Stimulated activated CD4-positive, alpha-beta T cell treated with anti-CD3 and anti-CD28 coated beads, Interleukin-15, amount 100 ng/mL, for 24 hours (primary cell): ENCODE measurements at places on chromosomes 16 and 17.

DNA sequence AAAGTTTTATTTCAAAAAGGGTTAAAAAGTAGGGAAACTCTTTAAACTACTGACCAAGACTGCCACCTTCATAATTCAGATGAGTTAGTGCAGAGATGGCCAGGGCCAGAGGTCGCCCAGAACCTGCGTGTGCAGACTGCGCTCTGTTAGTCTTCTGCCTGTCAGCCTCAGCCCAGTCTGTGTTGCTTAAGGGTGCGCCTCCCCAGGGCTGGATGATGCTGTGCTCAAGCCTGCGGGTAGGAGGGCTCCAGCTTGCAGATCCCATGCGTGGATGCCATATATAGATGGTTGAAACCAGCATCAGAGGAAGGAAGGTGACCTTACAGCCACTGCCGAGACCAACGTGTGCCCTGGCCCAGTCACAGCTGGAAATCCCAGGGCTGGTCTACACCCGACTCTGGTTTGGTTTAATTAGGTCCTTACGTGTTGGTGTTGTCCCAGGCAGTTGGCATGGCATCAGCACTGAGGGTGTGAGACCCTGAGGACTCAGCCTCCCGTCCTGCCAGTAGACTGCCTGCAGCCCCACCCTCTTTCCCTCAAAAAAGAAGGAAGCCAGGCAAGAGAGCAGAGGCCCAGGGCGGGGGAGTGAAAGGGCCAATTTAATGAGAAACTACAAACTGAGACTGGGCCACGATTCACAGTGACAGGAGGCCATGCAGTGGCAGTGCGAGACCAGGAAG, 27.7 kb downstream of the CDIP1 start:
- DNase-seq = no peak

DNA sequence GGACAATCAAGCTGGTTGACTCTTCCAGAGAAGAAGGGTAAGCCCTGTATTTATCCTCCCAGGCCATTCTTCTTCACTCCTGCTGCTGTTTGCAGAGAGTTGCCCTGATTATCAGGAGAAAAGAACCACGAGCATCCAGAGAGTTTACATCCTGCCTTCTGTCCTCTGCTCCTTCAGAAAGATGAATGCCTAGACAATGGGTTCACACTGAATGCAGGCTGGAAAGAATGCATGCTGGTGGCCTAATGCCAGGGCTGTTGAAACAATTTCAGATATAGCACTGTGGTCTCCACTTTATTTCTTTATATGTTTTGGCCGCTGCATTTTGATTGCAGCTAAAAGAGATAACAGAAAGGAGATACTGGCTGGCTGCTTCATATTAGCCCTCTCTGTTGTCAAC, 21.2 kb upstream of the HAS3 start:
- no peak for DNase-seq

DNA sequence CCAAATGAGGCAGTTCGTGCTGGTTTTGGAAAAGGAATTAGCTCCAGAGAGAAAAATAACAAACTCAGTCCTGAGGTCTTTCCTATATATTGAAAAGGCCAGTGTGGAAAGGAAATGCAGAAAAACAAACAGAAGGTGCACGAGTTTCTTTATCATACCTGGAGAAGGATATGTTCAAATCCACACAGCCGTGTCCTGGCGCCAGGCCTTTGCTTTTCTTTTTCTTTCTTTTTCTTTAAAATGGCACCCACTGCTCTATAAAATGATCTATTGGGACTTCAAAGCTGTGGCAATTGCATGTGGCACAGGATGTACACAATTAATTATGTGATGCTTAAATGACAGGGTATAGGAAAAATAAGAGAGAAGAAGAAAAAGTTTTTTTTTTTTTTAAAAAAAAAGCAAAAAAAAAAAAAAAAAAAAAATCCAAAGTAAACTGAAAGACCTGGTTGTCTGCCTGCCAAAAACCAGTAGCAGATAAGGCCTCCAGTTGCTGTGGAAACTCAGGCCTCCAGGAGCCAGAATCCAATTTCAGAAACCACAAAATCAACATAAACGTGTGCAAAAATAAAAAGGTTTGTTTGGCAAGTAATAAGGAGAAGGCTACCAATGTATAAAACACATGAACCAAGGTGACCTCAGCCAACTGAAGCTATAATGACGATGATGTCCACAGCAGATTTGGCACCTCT, 957.6 kb upstream of the SOX9 start:
- no peak for DNase-seq

DNA sequence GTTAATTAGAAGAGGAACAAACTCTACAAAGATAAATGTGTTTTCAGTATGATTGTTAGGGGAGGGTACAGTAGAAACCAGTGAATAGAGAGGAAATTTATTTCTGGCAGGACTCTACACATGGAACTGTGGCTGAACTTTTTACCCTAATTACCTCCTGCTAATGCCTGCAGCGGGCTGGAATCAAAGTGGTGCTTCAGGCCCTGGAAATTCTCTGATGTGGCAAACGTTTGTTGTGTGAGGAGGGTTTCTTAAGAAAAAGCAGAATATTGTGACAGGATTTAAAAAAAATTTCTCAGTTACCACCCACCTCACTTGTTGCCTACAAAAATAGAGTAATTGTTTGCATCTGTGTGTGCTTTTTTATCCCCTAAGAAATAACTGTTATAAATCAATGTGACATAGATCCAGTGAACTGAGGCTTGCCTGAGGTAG, 154.5 kb downstream of the BCAS3 start:
- DNase-seq = no peak

DNA sequence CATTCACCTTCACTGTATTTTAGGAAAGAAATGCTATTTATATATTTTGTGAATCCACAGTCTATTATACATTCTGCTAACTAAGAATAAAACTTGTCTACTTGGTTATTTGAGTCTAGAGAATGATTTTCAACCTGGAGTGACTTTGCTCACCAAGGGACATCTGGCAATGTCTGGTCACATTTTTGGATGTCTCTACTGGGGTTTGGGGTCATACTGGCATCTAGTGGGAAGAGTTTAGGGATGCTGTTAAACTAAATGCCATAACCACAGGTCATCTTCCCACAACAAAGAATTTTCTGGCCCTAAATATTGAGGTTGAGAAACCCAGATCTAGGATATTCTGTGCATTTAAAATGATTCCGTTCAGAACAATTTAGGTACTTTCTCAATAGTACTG, 26.0 kb downstream of the KCNJ16 start:
- no peak for DNase-seq

DNA sequence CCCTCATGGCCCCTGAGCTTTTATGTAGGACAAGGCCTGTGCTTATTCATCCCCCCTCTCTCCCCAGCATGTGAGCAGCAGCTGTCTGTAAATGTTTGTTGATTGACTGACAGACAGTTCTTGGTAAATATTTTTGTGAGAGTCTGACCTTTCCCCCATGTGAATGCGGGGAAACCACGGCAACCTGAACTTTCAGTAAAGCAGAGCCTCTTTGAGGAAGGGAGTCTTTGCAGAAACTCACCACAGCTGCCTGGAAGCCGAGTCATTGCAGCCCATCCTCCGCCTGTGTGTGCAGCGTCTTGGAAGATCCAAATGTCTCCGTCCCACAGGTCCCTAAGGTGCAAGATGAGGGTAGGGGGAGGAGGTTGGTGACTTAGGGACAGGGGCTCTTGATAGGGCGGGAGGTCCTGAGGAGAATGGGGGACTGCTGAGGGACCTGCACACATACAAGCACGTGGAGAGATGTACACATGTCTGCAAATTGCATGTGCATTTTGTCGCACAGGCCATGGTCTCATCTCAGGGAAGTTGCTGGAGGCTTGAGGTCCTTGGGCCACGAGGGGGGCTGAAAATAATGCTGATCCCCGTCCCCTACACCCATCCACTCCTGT, 23.0 kb upstream of the IL21R start:
- DNase-seq = peak; percentile 61

DNA sequence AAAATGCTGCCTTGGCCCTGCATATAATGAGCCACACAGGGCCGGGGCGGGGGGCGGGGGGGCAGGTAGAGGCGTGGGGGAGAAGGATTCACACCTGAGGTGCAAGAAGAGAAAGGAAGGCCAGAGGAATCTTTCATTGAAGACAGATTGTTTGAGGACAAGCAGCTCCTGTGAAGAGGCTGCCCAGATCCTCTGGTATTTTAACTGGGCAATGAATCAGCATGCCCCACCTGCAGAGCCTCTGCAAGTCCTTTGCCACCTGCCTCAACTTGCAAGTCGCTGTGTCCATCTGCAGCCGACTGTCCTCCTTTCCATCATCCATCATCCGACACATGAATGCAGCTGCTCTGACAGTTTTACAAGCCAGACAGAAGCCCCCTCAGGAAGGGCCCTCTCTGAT, 1.2 kb upstream of the SOST start:
- DNase-seq = no peak

GRCh38 chr16:28217326-28217725, 5.6 kb upstream of the XPO6 start:
- DNase-seq = no peak

DNA sequence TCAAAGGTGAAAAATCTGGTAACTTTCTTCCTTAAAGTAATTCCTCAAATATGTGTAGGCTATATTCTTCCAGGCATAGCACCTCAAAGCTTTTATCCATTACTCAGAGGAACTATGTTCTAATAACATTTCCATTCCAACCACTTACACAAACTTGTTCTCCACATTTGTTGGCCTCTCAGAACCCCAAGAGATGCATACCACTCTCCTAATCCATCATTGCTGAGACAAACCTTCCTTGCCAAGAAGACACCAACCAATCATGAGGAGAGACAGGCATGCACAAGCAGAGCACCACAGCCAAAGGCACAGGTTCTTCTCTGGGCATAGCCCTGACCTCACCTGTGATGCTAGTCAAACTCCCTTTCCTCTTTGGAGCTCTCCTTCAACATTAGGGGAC, 20.9 kb downstream of the CDH11 start:
- DNase-seq = no peak

- DNase-seq = no peak
Measured at GRCh38 chr16:72262711-72263110, 90.8 kb upstream of the PMFBP1 start.

GRCh38 chr16:31301708-31302400, 42.1 kb downstream of the ITGAM start:
- no peak for DNase-seq

- no peak for DNase-seq
Measured at GRCh38 chr17:39283896-39284295, 58.2 kb upstream of the STAC2 start.

DNA sequence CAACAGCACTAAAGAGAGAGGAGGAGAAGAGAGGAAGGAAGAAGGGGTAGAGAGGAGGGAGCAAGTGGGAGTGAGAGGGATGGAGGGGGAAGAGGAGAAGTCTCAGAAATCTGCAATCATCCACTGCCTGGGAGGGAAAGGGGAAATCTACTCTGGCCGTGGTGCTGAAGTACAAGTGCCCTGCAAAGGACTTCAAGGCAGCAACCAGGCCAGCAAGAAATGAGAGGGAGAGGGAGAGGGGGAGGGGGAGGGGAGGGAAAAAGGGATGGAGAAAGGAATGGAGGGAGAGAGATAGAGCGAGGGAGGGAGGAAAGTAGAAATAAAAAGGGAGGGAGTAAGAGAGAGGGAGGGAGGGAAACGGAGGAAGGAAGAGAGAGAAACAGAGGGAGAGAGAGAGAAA, 130.8 kb upstream of the EEF2KMT start:
- DNase-seq = no peak

GRCh38 chr16:24685539-24686432, 43.7 kb upstream of the TNRC6A start:
- no peak for DNase-seq

GRCh38 chr16:71217506-71217905, 13.0 kb downstream of the HYDIN start:
- DNase-seq = no peak

- DNase-seq = peak; percentile 82
Measured at GRCh38 chr17:30600060-30600829, 123.0 kb downstream of the GOSR1 start.

DNA sequence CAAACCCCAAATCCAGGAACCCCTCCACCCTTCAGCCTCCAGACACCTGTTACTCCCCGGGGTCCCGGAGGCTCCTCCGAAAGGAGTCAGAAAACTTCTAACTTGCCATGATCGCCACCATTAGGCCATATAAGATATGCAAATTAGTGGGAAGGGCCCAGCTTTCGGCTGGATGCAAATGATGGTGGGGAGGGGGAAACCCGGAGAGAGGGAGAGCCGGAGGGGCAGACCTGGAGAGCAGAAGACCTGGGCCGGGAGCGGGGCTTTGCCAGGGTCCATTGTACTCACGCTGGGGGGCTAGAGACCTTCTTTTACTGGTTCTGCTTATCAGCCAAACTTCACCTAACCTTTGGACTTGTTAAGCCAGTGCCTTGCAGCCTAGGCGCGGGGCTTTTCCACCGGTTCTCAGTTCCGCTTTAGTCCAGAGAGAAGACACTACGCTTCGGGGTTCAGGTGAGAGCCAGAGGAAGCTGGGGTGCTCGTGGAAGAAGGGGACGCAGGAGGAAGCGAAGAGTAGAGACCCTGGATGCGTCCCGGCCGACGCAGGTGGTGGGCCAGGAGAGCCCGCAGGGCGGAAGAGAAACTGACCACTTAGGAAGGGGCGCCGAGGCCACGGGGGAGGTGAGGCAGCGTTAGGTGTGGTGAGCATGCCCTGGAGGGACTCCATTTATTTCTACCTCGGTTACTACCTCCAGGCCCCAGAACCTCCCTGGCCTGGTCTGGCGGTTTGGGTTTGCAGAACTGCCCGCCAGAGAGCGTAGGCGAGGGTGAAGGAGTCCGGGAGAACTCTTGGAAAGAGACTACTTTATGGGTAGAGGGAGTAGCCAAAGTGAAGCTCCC, at the start of gene HNF1B:
Gene HNF1B, minus strand, starts transcription at position 99 of the 840 bp plus-strand sequence. CDS start 175 bp downstream, outside the sequence.
- DNase-seq = peak; percentile 33

- DNase-seq = no peak
Measured at GRCh38 chr16:61547626-61548025, 488.6 kb downstream of the CDH8 start.

- DNase-seq = no peak
Measured at GRCh38 chr17:2094891-2095535, 40.1 kb downstream of the HIC1 start.

- no peak for DNase-seq
Measured at GRCh38 chr17:50107790-50108414, 12.8 kb downstream of the PDK2 start.

DNA sequence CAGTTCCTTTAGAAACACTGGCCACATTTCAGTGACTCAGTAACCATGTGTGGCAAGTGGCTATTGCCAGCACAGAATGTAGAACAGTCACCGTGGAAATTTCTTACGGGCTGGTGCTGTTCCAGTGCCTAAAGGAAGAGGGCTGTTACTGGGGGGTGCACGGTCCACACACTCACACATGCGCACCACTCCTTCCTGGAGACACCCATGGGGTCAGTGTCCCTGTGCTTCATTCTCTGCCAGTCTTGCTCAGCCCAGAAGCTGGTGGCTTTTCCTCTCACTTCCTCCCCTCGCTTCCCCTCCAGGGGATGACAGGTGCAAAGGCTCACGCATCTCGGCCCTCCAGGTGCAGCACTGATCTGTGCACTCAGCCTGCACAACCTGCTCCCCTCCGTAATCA, 115.6 kb downstream of the CCDC182 start:
- DNase-seq = no peak
